Activated naive CD8-positive, alpha-beta T cell treated with anti-CD3 and anti-CD28 coated beads, Interleukin-2, amount 10 ng/mL, durations not matched to agents 7 days and 5 days (primary cell): ENCODE measurements at places on chromosomes 2 and 18. TPM values are rescaled to one million over a fixed set of nuclear protein-coding genes. Genes with fewer than 3 reads are reported as not detected.

- no peak for DNase-seq
These were observed 298.8 kb upstream of the FANCL start for GRCh38 chr2:58539973-58540372.

Gene ASPRV1
- 1.2 TPM for total RNA-seq

DNA sequence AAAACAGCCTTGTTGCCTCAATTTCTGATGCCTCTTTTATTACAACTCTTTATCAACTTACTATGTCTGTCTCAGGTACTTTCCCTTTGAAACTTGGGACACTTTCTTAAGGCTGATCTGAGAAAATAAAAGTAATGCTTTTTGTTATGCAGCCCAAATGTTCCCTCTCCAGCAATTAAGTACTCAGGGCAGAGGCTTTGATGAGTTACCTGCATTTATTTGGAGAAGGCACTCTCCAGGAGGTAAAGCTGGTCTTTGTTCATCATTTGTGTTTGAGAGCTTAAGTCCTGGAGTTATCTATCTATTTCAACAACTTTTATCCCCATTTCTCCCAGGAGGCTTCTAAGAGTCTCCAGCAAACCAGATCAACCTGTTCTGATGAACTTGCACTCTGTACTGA, 259.2 kb downstream of the ASXL3 start:
- DNase-seq, result no peak

GRCh38 chr18:63135101-63135500, 184.5 kb downstream of the BCL2 start:
- DNase-seq, result no peak

Gene AGPS
- total RNA-seq, result 46.1 TPM

- no peak for DNase-seq
These were observed 562 bp downstream of the CENPA start for GRCh38 chr2:26786207-26787028.

Gene HAAO
- 0.28 TPM for total RNA-seq

Gene TMEM200C
- not detected for total RNA-seq

- no peak for DNase-seq
These were observed 423.3 kb downstream of the LPIN1 start for GRCh38 chr2:12169721-12170120.

DNA sequence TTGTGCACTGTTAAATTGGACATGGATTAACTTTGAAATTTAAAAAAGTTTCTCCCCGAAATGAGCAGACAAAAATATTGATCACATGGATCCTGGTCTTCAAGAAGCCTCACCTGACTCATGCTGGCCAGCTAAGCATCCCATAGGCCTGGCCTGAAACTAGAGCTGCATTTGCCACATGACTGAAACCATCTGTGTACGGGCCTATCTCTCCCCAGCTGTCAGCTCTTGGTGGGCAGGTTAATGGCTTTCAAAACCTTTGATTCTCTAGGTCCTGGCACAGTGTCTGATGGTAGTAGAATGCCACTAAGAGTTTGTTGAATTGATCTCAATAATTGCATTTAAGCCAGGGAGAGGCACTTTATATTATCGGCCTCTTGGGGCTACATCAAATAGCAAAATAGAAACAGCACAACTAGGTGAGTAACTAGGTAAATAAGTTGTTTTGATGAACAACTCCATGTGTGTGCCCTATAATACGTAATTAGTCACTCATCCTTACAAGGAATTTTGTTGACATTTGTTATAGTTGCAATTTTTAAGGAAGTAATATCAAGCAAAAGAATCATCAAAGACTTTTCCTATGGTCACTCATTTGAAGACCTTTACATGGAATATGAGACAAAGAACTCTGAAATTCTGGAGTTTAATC, 251.1 kb downstream of the SP3 start:
- DNase-seq, result no peak

DNA sequence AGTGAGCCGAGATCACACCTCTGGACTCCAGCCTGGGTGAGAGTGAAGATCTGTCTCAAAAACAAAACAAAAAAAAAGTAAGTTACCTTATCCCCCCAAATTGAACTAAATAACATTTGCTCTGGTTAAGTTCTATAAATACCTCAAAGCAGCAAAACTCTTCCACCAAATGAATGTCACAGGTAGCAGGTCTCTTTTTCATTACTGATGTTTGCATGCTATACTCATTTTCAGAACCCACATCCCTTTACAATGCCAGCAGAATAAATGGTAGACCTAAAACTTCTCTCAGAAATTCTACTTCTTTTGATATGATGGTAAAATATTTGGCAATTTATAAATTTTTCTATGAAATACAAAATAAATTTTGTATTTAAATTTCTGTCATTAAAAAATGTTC, 22.3 kb downstream of the INO80D start:
- no peak for DNase-seq

Gene SERPINB8
- total RNA-seq, result 6.0 TPM

DNA sequence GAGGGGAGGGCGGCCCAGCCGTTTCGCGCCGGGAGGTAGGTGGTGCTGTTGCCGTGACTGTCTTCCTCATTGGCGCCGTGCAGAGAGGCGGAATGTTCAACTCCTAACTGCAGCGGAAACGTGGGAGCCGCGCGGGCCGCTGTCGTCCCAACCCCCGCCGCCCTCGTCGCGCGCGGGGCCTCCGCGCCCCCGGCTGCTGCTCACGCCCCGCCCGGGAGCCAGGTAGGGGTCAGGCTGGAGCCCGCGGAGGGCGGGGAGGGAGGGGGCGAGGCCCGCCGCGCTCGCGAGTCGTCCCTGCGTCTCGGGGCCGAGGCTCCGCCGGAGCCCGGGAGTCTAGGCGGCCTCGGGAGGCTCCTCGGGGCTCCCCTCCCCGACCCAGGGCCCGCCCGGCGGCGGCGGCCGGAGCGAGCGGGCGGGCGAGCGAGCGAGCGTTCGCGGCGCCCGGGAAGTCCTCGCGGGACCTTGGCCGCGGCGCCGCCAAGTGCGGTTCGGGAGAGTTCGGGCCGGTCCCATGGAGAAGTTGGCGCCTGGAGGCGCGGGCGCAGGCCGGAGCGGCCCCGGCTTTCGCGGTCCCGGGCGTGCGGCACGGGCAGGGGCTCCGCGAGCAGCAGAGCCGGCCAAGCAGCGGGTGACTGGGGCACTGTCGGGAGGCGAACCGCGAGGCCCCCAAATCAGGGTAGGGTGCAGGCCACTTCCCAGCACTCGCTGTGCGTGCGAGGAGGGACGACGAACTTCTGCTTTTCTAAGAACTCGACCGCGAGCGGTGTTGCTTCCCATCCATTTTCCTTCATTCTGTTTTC, at the start of gene MAP3K20:
TSS of gene MAP3K20 (plus strand) at position 66 of the 800 bp plus-strand sequence. CDS start 15,186 bp downstream, outside the sequence.
- peak; percentile 70 for DNase-seq

- no peak for DNase-seq
These were observed 35.0 kb upstream of the PSMD14 start for GRCh38 chr2:161273038-161273760.

DNA sequence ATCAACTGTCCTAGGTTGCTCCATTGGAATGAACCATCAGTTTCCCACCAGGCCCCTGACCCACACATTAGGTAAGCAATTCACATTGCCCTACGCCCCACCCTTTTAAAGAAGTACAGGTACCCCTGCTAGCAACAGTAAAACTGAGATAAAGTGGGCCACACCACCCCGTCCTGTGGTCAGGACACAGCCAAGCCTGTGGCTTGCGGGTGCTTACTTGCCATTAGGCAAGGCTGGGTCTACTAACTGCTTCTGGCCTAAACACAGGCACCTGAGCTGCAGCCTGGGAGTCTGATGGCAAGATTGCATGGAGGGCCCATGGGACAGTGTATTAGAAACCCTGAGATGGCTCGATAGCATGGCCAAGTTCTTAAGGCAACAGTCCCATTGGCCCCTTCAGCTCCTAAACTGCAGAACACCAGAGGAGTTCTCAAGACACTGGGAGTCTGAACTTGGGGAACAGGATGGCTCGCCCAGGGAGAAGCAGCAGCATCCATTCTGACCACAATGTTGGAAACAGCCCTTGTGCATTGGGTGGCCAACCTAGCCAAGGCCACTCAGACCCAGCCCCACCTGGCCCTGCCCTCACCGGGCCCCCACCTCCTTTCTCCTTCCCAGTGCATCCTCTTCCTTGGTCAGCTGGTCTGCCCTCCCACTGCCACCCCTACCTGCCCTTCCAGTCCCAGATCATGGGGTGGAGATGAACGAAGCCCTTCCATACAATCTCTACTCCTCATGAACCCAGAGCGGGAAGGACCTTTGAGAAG, 177.1 kb downstream of the TNS1 start:
- DNase-seq, result no peak

Gene IGFBP2
- 115 TPM for total RNA-seq

DNA sequence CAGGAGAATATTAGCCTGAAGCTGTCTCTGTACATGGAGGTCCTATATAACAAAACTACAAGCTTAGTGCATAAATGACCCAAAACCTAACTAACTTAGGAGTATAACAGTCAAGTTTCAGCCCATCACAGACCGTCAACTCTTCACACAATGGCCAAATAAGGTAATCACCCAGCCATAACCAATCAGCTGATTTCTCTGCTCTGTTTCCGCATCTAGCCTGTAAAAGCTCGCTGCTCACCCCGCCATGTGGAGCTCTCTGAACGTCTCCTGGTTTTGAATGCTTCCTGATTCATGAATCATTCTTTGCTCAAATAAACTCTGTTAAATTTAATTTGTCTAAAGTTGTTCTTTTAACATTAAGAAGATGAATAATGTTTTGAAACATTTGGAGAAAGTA, 593.6 kb downstream of the TMX3 start:
- no peak for DNase-seq

Gene MAP3K2
- 65.2 TPM for total RNA-seq

DNA sequence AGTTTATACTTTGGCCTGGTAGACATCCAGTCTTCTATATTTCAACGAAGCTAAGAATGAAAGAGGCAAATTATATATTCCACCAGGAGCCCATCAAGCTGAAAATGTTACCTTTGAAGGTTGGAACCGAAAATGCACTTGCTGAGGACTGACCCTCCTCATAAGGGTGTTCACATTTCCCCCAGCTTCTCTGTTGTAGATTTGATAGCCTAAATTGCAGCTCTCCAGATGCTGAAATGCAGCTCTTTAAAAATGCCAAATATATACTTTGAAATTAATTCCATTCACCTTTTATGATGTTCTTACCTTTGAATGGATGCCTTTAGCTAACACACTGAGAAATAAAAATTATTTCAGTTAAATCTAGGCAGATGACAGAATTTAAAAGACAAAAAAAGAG, 1.8 kb upstream of the FIGN start:
- DNase-seq, result no peak

DNA sequence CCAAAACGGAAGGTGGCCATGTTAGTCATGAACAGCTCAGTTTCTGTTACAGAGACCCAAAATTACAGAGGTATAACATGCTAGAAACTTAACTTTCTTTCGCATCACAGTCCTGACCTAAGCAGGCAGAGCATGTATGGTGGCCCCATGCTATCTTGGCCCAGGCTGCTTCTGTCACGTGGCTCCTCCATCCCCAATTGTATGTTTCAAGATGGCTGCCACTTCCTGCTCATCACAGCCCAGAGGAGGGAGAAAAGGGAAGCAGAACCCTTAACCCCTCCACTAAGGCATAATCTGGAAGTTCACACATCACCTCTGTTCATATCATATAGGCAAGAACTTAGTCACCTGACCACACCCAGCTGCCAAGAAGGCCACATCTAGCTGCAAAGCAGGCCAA, 28.7 kb downstream of the CDK15 start:
- no peak for DNase-seq

Gene COLEC12
- total RNA-seq, result 0.11 TPM

DNA sequence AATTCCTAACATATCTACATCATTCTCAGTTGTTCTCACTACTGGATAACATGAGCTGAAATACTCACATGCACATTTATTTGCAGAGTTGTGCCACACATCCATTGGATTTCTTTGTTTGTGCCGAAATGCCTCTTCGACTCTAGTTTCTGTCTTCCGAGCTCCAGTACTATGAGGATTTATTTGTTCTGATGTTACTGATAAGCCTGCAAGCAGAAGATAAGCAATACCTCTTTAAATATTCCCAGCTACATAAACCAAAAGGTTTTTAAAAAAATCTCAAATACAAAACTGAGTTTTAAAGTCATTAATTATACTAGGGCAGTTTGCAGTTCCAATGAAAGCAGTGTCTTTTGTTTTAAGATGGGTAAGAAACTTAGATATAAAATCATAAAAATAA, 164.8 kb downstream of the ATAD2B start:
- DNase-seq, result no peak

DNA sequence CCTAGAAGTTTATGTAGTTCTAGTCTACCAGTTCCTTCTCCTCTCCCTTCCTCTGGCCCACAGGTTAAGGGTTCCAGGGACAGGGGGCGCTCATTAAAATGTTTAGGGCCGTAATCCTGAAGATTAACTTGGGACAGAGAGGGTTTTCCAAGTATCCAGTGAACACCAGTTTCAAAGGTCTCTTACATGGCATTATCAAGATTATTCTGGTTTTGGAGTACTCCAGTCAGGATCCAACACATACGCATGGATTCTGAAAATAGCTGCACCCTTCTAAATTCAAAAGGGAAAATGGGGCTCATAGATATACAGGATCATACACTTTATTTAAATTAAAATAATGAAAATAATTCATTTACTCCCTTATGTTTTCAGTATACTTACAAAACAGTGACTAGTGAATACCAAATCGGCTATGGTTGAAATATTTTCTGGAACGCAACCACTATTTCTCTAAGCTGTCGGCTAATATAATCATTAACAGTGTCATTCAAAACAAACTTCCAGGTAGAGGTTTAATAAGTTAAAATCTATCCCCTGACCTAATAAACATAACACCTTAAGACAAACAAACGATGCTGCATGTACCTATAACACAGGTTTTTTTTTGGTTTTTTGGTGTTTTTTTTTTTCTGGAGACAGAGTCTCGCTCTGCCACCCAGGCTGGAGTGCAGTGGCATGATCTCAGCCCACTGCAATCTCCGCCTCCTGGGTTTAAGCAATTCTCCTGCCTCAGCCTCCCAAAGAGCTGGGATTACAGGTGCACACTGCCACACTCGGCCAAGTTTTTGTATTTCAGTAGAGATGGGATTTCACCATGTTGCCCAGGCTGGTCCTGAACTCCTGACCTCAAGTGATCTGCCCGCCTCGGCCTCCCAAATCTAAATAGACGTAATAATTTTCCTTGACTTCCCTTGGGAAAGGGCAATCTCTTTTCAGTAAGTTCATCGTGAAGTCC, 44.7 kb downstream of the MGAT4A start:
- DNase-seq, result no peak

Gene CAVIN2
- total RNA-seq, result not detected

Gene CASP8
- total RNA-seq, result 115 TPM

- DNase-seq, result no peak
These were observed 53.1 kb downstream of the FIGN start for GRCh38 chr2:163682695-163683094.

DNA sequence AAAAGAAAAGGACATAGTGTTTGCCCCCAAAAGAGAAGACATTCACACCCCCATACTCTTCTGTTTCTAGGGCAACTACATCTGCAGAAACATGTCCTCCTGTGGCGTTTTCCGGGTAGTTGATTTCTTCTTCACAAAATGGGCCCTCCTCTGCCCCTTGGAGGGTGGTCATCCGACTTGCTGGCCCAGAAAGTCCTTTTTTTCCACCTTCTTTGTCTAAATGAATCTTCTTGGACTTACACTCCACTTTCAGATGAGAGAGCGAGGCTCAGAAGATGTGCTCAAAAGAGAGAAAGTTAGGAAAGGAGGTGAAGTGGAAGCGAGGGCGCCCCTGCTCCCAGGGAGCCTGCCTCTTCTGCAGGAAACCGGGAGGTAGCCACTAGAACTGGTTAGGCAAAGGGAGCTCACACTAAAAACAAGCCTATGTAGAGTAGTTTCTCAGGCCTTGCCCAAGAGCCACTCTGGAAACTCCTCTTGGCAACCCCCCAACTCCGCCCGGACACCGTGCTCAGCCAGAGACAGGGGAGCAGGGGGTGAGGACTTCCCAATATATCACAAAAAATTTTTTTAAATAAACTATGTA, 10.2 kb upstream of the SIX3 start:
- DNase-seq, result no peak

Gene UGT1A4
- total RNA-seq, result not detected
